ENCODE measurements at places on chromosomes 4 and X. TPM values are rescaled to one million over a fixed set of nuclear protein-coding genes. Genes with fewer than 3 reads are reported as not detected.

Gene CT83
- total RNA-seq, result not detected

Gene PAGE2
- total RNA-seq, result not detected

- no peak for DNase-seq
These were observed 210.9 kb downstream of the RTL9 start for GRCh38 chrX:110569506-110569905.

Gene NAT8L
- total RNA-seq, result 0.52 TPM

- no peak for DNase-seq
These were observed 98.1 kb downstream of the CNOT6L start for GRCh38 chr4:77721073-77721472.

Gene MCTS1
- 32.0 TPM for total RNA-seq

DNA sequence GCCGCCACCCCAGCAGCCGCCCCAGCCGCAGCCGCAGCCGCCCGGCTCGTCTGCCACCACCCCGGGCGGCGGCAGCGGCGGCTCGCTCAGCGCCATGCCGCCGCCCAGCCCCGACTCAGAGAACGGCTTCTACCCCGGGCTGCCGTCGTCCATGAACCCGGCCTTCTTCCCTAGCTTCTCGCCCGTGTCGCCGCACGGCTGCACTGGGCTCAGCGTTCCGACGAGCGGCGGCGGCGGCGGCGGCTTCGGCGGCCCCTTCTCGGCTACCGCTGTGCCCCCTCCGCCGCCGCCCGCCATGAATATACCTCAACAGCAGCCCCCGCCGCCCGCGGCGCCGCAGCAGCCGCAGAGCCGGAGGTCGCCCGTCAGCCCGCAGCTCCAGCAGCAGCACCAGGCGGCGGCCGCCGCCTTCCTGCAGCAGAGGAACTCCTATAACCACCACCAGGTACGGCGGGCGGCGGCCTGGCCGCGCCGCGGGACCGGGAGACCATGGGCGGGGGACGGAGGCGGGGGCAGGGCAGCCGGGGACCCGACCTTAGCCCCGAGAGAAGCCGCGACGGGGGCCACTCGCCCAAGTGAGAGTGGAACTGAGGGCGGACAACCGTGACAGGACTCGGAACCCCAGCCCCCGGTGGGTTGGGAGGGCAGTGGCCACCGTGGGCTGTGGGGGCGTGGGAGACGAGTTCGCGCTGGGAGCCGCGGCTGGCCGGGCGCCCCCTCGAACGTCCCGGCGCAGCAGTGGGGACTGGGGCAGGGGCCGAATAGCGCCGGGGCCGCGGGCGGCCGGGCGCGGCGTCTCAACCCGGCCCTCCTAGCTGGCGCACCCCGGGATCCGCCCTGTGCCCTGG lies 1.8 kb downstream of the CPEB2 start:
- DNase-seq, result peak; percentile 85

Gene REELD1
- 0.28 TPM for total RNA-seq

Gene CSAG2
- not detected for total RNA-seq

Gene SPATA18
- total RNA-seq, result 5.8 TPM

- DNase-seq, result no peak
These were observed 621.8 kb upstream of the GALNT7 start for GRCh38 chr4:172546782-172547181.

- no peak for DNase-seq
These were observed 19.2 kb downstream of the SH3RF1 start for GRCh38 chr4:169251291-169252235.

Gene CLDN22
- total RNA-seq, result not detected

Gene FTSJ1
- total RNA-seq, result 37.2 TPM

DNA sequence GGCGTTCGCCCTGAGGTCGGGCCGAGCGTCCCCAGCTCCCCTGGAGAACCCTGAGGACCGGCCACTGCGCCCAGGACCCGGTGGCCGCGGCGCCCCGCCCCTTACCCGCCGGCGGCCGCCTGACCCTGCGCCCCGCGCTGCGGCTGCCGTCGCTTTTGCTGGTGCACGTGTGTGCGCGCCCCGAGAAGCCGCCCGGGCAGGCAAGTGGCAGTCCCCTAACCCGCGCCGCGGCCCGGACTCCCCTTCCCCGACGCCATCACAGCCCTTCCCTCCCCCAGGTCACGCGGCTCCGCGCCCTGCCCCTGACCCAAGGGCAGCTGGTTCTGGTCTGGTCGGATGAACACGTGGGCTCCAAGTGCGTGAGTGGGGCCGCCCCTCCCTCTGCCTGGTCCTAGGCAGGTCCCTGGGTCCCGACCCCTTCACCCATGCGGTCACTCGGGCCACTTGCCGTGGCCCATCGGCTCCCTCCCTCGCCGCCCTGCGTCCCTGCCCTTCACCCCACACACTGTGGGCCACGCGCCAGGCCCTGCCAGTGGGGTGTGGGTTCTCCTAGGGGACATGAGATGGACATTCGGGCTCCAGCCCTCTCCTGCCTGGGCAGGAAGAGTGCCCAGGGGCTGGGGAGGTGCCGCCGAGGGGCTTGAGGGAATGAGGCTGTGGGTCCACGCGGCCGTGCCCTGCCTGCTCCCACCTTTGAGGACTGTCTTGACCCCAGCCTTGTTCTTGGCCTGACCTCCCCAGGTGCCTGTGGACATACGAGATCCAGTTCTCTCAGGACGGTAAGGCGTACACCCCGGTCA lies 8.0 kb upstream of the FGFRL1 start:
- DNase-seq, result no peak

- no peak for DNase-seq
These were observed 227.1 kb upstream of the JADE1 start for GRCh38 chr4:128582427-128582870.
